ENCODE measurements at places on chromosomes 12 and 14.
A peak's percentile ranks its signal among the peaks of the same experiment; 100 is the strongest.

- DNase-seq = no peak
Measured at GRCh38 chr12:121801595-121802484, 2.0 kb upstream of the SETD1B start.

DNA sequence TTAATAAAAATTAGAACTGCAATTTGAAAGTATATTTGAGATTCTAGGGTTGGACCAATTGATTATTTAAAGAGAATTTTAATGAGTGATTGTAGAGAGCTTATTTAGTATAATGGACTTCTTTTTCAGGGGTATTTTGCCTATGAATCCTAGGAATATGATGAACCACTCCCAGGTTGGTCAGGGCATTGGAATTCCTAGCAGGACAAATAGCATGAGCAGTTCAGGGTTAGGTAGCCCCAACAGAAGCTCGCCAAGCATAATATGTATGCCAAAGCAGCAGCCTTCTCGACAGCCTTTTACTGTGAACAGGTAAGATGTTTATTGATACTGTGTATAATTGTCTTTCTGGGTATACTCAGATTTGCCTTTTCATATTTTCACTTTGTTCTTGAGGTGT, 35.9 kb upstream of the KCNMB4 start:
- no peak for DNase-seq

DNA sequence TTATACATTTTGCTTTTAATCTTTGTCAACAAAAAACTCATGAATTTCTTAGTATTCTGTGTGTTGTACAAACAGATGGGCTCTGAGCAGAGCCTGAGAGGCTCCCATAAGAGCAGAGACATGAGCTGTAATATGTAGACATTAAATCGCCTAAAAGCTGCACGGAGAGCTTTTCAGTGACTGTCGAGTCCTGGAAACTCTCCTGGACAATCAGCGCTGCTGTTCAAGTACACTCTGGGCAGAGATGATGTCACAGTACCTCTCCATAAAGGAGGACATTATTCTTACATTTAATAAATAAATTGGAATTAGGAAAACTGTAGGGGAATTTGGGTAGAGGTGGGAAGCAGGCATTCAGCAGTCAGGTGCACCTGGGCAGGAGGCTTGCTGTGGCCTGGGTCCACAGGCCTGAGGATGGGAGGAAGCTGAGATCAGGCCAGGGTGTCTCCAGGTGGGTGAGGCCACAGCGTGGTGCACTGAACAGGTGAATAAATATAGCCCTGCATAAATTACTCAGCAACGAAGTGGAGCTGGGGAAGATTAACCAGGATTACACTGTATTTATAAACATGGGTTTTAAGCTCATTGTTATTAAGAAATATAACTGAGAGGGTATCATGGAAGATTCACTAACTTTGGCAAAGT, 13.3 kb upstream of the TCL1A start:
- DNase-seq = no peak

GRCh38 chr14:102071283-102071998, 15.4 kb downstream of the HSP90AA1 start:
- DNase-seq = no peak

- DNase-seq = no peak
Measured at GRCh38 chr14:44662250-44662891, 155.3 kb upstream of the FSCB start.

DNA sequence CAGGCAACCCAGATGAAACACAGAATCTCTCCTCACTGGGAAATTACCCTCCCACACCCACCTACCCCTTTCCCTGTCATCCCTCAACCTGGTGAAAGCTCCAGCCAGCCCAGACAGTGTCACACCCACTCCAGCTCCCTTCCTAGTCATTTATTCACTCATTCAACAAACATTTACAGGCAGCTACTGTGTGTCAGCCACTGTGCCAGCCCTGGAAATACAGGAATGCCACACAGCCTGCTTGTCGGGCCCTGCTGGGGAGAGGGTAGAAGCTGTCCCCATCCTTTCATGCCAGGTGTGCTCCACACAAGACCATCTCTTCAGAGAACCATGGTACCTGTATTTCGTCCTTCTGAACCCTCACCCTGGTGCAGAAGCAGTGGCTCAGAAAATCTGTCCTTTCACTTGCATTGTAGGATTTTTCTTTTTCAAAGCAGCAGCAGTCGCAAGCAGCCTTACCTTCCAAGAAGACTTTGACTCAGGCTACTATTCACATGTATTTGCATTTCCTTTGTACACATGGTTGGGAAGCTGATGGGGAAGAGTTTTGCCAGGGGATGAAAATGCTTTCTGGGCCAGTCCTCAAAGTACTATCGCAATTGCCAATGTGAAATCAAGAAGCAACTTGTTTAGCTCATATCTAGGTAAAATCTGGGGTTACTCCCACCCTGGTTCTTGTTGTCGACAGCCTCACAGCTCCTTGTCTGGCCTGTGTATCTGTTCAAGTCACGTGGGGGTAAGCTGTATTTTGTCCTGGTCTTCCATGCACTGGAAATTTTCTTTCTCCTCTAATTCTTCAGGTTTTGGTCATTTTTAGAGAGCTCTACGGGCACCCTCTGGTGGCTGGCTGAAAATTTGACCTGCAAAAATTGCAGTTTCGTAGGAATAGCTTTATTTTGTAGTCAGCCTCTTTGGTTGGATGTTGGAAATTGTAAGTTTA, 147.4 kb upstream of the EGLN3 start:
- DNase-seq = peak; percentile 30

- no peak for DNase-seq
Measured at GRCh38 chr14:21278632-21279031, 1.3 kb upstream of the RPGRIP1 start.

DNA sequence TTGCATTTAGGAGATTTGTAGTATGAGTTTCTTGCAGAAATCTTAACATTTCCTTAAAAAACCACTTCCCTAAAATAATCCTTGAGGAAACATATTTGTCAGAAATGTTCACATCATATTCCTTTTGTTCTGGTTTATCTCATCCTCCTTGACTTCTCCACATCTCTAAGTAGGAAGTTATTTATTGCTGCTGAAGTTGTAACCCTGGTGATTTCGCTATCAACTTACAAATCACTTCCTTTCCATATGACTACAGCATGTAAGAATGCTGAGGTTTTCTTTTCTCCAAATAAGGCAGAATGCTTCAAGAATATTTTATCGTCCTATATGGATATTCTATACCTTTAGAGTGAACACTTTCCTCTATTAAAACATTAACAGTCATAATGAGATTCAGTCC, 751.7 kb downstream of the NRXN3 start:
- no peak for DNase-seq

GRCh38 chr14:100476012-100476822, 111.0 kb downstream of the BEGAIN start:
- peak; percentile 77 for DNase-seq

DNA sequence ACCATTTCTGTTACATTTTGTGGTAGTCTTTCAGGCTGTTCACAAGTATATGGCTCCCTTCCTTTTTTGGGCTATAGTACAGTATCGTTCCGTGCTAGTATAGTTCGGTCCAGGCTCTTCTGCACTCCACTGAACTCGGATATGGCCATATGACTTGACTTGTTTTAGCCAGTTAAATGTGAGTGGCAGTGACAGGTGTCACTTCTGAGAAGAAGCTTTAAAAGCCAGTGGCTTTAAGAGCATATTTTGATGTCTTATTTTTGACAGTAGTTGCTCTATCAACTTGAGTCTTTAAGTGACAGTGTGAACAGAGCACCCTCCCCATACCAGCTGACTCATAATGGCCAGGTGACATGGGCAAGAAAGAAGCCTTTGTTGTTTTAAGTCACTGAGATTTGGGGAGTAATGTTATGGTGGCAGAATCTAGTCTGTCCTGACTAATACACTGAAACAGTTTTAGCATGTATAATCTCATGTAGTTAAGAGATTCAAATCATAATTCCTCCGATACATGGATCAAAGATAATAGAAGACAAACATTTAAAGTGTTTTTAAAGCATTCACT, 64.6 kb downstream of the ANO4 start:
- no peak for DNase-seq

DNA sequence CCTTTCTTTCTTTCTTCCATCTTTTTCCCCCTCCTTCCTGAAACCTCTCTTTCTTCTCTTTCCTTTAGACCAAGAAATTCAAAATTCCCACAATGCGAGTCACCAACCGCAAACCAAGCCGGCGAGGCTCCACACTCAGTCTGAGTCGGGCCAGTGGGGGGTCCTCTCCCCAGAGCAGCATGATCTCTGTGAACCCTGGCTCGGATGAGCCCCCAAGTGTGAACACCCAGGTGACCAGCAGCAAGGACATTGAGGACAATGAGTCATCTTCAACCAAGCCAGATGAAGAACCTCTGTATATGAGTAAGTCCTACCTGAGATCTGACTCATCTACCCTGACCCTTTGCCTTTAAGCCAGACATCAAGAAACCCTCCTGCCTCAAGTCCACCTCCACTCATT, 88.6 kb upstream of the TMEM233 start:
- DNase-seq = no peak

DNA sequence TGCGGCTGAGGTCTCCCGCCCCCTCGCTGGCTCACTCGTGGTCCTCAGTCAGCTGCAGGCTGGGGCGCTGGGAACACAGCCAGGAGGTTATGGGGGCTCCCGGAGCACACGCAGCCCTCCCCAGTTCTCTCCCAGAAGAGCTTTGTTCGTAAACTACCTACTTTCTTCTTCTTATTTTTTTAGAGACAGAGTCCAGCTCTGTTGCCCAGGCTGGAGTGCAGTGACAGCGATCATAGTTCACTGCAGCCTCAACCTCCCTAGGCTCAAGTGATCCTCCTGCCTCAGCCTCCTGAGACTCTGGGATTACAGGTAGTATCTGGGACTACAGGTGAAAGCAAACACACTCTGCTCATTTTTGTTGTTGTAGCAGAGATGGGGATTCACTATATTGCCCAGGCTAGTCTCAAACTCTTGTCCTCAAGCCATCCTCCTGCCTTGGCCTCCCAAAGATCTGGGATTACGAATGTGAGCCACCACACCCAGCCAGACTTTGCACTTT, 15.5 kb upstream of the PLA2G1B start:
- DNase-seq = no peak

- DNase-seq = no peak
Measured at GRCh38 chr12:67352682-67353081, 83.5 kb downstream of the CAND1 start.

- peak; percentile 2 for DNase-seq
Measured at GRCh38 chr12:41039461-41039860, 148.7 kb upstream of the PDZRN4 start.

DNA sequence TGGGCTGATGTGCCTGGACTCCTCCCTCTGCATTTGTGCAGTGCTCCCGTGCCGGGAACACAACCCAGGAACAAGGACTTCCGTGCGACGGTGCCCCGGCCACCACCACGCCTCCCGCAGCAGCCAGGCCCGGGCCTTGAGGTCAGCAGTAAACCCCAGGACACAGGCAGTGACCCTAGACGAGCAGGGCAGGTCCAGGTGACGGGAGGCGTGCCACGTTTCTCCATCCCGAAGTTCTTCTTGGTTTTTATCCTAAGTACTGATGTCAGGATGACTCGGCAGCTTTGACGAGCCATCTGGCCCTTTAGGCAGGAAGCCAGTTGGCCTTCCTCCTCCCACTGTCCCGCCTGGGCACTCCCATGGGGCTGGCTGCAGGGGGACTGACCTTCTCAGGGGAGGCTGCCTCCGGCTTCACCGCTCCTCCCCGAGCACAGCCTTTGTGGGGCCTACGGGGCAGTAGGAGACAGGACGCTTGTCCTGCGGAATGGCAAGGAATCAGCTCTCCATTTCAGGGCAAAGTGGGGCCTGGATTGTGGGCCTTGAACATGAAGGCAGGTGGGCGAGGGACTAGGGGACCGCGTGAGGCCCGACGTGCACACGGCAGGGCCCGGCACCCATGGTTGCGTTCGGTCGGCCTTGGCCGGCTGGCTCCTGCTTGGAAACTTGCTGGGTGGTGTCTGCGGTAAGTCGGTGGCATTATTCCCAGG, 94.1 kb downstream of the FBXL14 start:
- peak; percentile 25 for DNase-seq

- no peak for DNase-seq
Measured at GRCh38 chr14:21454843-21455544, 929 bp downstream of the CHD8 start.

- no peak for DNase-seq
Measured at GRCh38 chr12:113370923-113371682, 12.7 kb downstream of the PLBD2 start.

DNA sequence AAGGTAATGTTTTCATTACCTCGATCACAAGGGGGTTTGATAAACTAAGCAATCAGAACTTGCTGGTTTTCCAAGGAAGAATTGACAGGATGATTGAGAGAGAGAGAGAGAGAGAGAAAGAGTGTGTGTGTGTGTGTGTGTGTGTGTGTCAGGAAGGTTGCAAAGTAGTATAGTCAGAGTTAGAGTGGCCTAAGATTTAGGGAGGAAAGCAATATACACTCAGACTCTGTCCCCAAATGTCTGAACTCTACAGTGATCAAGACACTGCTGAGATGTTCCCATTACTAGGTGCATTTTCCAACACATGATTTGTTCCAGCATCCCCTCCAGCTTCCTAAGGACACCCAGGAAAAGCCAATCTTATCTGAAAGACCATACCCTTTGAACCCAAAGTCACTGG, 1074.1 kb downstream of the BCL11B start:
- no peak for DNase-seq

- no peak for DNase-seq
Measured at GRCh38 chr14:93950948-93951634, 23.9 kb downstream of the FAM181A start.

DNA sequence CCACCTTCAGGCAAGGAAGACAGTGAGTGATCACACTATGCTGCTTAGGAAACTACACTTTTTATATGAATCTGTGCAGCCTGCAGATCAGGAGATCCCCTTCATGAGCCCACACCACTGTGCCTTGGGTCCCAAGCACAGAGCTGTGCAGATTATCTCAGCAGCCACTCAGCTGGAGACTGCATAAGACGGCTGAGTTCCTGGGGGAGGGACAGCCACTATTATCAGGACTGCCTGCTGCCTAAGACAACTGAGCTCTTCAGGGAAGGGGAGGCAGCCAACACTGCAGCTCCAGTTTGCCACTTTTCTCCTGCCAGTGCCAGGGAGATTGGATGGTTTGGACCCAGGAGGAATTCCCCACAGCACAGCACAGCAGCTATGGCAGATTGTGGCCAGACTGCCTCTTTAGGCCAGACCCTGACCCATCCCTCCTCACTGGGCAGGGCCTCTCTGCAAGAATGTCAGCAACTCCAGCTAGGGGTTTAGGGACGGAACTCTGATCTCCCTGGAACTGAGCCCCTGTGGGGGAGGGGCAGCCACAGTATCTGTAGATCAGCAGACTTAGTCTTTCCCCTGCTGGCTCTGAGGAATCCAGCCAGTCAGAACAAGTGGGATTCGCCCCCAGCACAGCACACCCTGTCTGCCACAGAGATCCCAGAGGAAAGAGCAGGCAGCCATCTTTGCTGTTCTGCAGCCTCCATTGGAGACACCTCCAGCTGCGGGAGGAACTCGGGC, 141.3 kb downstream of the KLHL28 start:
- DNase-seq = no peak

- DNase-seq = no peak
Measured at GRCh38 chr12:2234091-2234490, 181.3 kb downstream of the CACNA1C start.

- peak; percentile 4 for DNase-seq
Measured at GRCh38 chr12:85156569-85156968, 120.4 kb downstream of the LRRIQ1 start.

Measured in NCI-H446 treated with DMSO at 0.1 percent for 48 hours (cell line).